ENCODE measurements at places on chromosomes 1 and 21. TPM values are rescaled to one million over a fixed set of nuclear protein-coding genes. Genes with fewer than 3 reads are reported as not detected.
A peak's percentile ranks its signal among the peaks of the same experiment; 100 is the strongest.

The FAM3B gene
- polyA plus RNA-seq: 0.11 TPM

The PEAR1 gene
- polyA plus RNA-seq: not detected

DNA sequence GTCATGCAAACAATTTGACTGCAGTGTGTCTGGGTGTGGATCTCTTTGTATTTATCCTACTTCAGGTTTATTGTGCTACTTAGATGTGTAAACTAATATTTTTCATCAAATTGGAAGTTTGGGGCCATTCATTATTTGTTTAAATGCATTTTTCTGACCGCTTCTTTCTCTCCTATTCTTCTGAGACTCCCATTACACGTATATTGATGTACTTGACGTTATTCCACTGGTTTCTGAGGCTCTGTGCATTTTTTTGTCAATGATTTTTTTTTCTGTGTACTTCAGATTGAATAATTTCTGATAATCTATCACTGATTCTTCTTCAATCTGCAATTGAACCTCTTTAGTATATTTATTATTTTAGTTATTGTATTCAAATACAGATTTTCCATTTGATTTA is 276.8 kb downstream of the RYR2 start:
- DNase-seq: no peak

The ELF3 gene
- polyA plus RNA-seq: not detected

The SPATC1L gene
- polyA plus RNA-seq: 3.3 TPM

DNA sequence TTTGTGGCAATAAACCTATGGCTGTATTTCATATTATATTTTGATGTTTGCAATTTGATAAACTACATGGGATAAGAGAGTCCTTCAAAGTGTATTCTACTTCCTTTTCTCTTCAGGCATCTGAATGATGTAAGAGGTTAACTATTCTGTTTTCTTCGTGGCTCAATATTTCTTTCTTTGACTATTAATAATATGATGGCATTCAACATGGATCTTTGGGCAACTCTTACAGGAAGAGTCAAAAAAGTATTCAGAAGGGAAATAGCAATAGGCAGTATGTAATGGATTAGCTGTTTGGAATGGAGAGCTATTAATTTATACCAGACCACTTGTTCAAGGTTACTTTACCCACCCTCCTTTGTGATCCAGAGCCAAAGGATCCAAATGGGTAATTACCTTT is 74.4 kb downstream of the HMCN1 start:
- DNase-seq: no peak

The CTTNBP2NL gene
- polyA plus RNA-seq: 0.71 TPM

GRCh38 chr1:81230983-81231728 is 569.6 kb upstream of the ADGRL2 start:
- no peak for DNase-seq

- DNase-seq: no peak
Measured at GRCh38 chr1:107250169-107250568, 109.3 kb downstream of the NTNG1 start.

- no peak for DNase-seq
Measured at GRCh38 chr1:118890851-118891384, 97.2 kb downstream of the TBX15 start.

DNA sequence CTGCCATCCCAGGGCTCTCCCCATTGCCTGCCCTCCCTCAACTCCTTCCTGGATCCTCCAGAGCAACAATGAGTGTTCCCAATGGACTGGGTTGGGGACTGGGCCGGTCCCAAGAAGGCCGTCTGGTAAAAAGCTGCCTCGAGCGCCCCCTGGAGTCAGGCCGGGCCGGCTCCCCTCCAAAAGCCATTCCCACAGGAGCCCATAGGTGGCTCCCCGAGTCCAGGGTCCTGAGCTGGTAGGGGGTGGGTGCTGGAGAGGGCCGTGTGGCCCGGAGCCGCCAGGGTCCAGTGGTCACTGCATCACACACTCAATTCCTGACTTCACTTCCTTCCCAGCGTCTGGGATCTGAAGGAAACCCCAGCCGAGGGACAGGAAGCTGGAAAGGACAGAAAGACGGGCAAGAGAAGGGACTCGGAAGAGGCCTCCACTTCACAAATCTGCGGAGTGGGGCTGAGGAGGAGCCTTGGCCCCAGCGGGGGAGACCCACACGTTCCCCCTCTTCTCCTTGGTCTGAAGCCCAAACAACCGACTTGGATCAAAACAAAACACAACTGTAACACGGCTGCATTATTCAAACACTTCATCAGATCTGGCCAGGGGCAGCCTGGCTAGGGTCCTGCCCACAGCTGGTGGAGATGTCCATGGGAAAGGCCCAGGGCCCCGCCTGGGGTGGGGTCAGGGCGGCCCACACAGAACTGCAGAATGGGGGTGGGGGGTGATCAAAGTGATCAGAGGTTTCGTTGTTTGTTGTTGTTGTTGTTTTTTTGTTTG is 10.9 kb upstream of the ALDH4A1 start:
- DNase-seq: peak; percentile 76

- DNase-seq: no peak
Measured at GRCh38 chr1:22133931-22134324, 9.0 kb downstream of the WNT4 start.

The NBPF20 gene
- polyA plus RNA-seq: 0.76 TPM

DNA sequence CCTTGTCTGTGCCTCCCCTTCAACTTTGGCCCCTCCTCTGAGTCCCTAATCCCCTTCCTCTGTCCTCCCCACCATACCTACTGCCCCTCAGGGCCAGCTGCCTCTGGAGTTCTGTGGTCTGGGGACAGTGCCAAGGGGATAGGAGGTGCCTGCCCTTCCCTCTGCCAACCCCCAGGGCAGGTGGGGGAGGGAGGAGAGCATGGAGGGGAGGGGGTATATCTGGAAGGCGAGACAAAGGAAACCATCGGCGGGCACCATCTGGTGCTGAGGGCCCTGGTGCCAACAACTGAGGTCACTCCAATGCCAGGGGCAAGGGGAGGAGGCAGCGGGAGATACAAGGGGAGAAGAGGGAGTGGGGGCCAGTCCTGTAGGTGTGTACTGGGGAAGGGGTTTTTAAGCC is 9.6 kb downstream of the RAB25 start:
- no peak for DNase-seq

DNA sequence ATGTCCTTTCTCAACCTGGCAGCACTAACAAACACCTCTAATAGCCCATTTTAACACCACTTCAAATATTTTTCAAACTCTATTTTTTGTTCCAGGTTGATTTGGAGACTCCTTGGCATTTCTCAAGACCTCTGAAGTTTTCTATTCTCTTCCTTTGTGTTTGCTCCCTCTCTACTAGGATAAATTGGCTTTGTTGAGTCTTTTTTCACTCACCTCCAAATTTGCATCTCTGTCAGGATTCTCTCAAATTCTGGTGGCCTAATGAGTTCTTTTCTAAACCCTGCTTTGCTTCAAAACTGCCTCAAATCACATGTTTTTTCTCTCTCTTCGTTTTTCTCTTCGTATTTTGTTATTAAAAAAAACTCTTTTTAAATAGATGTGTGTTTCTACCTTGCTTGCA is 582.2 kb upstream of the ADGRL4 start:
- DNase-seq: no peak

The RWDD3 gene
- 6.4 TPM for polyA plus RNA-seq

The RPTN gene
- polyA plus RNA-seq: not detected

GRCh38 chr1:196544617-196545016 is 63.6 kb downstream of the KCNT2 start:
- no peak for DNase-seq

GRCh38 chr1:101407505-101408211 is 170.8 kb downstream of the S1PR1 start:
- no peak for DNase-seq

The OR2T35 gene
- polyA plus RNA-seq: not detected

The SORT1 gene
- polyA plus RNA-seq: 9.0 TPM

DNA sequence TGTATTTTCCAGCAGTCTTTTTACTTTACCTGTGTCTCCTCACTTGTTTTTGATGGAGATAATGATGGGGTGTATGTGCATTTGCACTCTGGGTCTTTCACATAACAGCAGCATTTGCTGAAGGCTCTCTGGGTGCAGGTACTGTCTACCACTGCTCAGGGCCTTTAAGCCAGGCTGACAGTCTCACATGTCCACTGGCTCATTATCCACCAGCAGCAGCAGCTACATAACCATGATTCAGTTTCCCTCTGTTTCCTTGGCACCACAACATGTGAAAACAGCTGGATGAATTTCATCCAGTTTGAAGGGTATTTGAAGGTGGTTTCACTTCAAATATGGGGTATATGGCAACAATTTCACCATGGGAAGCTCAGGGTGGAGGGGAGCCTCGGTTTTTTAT is 41.2 kb upstream of the ROR1 start:
- no peak for DNase-seq

DNA sequence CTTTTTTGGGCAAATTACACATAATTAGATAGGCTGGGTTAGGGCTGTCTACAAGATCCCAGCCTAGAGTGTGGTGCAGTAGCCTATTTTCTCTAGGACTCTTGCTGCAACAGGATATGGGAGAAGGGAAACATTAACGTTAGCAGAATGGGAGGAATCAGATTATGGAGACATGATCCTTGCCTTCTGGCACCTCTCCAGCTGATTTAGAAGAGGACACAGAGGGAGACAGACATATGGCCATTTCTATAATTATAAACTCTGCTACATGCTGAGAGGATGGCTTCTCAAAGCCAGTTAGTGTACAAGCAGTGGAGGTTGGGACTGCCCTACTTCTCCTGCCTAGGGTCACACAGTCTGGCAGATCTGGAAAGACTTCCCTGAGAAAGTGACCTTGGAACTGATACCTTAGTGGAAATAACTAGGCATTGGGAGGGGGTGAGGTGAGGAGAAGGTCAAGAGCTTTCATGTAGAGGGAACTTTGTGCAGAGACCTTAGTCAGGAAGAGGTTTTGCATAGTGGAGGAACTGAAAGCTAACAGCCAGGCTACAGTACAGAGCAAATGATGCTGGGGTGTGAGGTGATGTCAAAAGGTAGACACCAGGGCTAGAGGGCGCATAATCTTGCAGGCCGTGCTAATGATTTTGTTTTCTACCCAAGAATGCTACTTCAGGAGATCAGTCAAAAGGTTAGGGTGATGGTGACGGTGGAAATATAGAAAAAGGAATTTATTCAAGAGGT is 1.2 kb upstream of the CD1D start:
- no peak for DNase-seq

GRCh38 chr1:19582318-19582717 is 61.8 kb upstream of the NBL1 start:
- DNase-seq: peak; percentile 55

DNA sequence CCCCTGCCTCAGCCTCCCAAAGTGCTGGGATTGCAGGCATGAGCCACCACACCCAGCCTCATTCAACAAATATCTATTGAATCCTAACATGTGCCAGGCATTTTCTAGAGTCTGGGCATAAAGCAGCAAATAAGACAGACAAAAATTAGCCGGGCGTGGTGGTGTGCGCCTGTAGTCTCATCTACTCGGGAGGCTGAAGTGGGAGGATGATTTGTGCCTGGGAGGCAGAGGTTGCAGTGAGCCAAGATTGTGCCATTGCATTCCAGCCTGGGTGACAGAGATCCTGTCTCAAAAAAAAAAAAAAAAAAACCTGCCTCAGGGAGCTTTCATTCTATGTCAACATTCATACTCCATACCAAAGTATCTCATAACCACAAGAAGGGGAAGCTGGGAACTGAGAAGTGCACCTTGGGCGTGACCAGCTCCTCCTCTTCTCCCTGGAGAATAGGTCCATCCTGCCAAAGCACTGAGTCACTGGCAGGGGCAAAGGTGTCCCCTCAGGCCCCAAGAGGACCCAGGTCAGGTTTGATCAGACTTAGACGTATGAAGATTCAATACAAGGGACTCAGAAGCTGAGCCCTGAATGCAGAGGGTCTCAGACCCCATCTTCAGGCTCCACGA is 36.8 kb upstream of the PPP1R15B start:
- DNase-seq: peak; percentile 27

DNA sequence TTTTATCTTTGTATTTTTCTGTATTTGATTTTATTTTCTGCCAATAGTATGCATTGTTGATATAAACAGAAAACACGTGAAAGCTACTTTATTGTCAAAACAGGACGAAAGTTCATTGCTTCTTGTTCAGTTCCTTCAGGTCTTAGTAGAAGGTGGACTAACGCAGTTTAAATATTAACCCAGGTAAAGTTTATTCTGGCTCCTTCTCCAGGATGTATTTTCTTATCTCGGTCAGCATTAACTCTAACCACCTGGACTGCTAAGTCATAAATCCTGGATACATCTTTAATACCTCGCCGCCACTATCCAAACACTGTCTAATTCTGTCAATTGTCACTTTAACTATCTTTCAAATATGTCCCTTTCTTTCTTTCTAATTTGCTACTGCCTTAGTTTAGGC is 5.7 kb upstream of the SOAT1 start:
- DNase-seq: no peak

DNA sequence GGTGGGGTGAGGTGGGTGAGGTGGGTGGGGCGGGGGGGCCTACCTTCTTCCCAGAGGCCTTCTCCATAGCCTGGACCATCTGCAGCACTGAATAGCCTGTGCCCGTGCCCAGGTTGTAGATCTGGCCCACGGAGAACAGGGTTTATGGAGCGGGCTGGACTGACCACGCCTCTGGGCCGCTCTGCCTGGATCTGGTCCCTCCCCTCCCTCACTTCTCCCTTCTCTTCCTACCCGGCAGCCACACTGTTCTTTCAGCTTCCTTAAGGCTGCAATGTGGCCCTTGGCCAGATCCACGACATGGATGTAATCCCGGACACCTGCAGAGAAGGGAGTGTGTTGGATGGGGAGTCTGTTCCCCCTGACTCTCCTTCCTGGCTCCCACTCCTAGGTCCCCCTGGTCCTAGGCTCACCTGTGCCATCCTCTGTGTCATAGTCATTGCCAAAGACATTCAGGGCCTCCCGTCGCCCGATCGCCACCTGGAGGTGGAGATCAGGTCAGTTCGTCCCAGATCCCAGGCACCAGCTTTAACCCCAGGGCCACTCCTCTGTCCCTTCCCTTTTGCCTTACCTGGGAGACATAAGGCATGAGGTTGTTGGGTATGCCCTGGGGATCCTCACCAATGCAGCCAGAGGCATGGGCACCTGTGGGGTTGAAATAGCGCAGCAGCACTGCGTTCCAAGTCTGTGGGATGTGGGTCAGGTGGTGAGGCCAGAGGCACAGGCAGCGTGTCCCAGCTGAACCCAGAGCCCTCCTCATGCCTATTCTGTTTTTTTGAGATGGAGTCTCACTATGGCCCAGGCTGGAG is 3.9 kb downstream of the GALE start:
- no peak for DNase-seq

DNA sequence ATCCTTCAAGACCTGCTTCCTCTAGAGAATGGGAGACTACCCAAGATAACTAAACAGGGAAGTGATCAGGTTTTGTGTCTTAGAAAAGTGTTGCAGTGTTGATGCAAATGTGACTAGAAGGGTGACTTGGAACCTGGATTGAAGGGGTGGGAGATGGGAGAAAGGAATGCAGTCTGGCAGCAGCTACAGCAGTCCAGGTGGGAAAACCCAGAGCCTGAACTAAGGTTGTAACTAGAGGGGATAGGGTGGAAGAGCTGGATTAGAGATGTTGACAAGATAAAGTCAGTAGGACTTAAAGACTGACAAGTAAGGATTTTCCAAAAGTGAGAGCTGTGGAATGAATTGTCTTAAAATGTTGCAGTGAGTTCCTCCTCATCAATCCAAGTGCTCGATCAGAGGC is 7.1 kb upstream of the SHISA4 start:
- no peak for DNase-seq

- DNase-seq: peak; percentile 61
Measured at GRCh38 chr1:16391411-16391810, 24.4 kb downstream of the SZRD1 start.

GRCh38 chr1:116362050-116362449 is 11.0 kb upstream of the ATP1A1 start:
- no peak for DNase-seq

- no peak for DNase-seq
Measured at GRCh38 chr21:20720623-20721022, 277.6 kb upstream of the NCAM2 start.

The GALE gene
- 17.6 TPM for polyA plus RNA-seq

Measured in CD14-positive monocyte (primary cell).